Fibroblast of skin of right quadriceps (primary cell): ENCODE measurements at places on chromosomes 7 and 10.

DNA sequence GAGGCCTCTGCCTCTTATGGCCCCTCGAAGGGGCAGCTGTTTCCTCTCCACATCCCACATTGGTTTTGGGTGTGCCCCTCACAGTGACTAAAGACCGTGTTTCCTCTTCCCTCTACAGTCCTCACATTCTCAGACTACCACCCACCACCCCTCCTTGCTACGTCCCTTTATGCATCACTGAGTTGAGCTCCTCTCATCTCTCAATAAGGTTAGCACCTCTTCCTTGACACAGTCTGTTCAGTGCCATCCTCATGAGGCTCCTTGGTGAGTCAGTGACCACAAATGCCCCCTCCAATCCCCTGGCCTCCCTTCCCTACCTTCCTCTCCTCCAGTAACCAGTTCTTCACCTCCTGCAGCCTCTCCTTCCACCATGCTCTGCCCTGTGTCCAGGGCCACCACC lies 239.1 kb upstream of the MYO3A start:
- DNase-seq = no peak

DNA sequence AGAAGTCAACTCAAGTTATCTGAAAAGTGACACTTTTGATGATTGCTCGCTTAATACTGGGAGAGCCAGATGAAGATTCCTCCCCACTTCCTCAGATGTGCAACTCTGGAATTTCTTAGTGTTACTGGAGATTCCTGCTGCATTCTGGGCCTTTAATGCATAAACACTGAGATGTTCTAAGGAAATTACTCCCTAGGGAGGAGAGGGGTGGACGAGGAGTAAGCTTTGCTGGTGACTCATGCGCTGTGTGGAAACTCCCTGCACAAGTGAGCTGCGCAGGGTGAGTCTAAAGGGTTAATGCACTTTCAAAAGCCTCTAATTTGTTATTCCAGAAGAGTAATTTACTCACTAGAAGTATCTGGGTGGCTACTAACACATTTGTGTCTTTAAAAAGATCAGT lies 46.3 kb downstream of the EGFR start:
- peak; percentile 99 for DNase-seq

DNA sequence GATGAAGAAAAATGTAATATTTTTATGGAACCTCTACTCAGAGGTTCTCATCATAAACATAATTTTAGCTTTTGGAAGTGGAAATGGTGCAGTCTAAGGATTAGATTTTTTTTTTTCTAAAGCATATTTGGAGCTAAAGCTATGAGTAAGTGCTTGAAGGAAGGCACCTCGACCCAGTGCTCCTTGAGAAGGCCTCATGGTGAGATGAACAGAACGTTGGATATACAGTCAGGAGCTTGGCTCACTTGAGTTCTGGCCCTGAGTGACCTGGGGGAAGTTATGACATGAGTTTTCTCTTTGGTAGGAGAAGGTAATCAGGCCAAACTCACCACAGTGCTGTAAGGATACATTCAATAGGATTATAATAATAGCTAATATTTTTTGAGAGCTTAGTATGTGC lies 163.3 kb downstream of the JCAD start:
- DNase-seq = no peak

DNA sequence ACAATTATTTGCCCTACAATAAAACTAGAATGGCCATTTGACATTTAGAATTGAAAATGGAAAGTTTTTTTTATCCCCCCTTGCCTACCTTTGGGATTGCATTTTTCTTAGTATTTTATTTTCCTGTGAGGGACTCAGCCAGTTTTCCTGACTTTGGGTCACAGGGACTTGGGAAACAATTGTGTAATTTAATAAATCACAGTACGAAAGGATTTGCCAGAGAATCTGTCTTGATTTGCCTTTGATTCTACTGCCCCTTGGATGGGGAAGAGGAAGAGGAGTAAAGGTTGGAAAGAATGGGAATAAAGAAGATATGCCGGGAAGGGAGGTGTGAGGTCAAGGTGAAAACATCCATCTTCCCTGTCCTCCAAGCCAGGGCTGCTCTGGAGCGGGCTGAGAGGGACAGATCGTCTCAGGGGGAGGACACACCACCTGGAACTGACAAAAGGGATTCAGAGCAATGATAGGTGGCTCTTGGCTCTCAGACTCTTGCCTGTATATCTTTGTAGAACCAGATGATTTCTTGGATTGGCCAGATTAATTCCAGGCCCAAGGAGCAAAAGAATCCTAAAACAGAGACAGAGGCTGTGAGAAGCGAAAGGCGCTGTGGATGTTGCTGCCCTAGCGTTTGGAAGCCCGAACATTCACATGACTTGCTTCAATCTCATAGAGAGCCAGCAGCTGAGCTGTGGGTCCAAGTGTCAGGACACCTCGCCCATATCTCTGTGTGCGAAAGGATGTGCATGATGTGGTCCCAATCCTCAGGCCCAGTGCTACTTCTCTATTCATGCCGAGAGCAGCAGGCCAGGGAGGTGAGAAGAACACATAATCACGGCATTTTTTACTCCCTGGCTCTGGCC lies 50.3 kb upstream of the ZEB1 start:
- no peak for DNase-seq

GRCh38 chr10:80486785-80487420 lies 32.8 kb downstream of the TSPAN14 start:
- DNase-seq = no peak

DNA sequence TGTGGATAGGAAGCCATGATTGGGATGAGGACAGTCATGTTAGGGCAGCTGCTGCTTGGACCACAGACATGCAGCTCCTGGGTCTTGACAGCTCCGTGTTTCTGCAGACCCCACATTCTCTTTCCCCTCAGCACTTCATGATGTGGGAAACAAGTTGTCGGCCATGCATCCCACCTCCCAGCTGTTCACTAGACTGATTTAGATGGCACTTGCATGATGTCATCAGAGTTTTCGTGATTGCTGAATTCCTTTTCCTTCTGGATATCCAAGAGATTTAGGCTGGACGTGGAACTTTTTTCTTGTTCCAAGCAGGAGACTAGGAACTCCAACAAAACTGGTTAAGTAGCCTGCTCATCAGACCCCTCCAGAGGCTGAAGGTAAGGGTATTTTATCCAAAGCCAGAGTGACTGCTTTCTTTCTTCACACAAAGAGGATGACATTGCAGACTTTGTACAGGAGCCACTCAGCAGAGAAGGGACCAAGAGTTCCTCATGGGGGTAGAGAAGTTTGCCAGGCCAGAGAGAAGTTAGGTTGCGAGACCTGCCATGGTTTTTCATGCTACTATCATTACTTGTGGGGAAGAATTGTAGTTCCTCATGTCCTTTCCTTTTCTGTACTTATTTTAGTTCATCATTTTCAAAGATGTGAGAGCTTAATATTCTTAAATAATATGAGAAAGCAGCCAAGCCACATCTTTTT lies 117.7 kb upstream of the GJD4 start:
- DNase-seq = no peak

GRCh38 chr7:107312418-107312817 lies 143.6 kb downstream of the HBP1 start:
- peak; percentile 53 for DNase-seq

- DNase-seq = no peak
Observed at GRCh38 chr10:670990-671389, 18.5 kb downstream of the DIP2C start.

DNA sequence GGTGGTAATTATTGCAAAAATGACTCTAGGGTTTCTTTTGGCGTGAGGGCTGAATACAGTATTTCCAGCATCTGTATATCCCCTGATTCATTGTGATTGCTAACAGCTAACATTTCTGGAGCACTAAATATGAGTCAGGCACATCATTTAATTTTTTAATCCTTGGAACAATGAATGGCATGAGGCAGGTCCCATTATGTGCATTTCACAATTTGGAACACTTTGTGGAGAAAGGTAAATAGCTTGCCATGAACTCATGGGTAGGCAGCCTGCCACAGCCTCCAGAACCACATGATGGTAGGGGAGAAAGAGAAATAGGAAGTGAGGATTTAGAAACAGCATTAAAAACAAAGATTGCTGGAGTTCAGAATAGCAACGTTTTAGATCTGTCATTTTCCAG lies 1.7 kb downstream of the NPTX2 start:
- no peak for DNase-seq

- DNase-seq = peak; percentile 27
Observed at GRCh38 chr10:132422903-132423825, 26.2 kb downstream of the PWWP2B start.

DNA sequence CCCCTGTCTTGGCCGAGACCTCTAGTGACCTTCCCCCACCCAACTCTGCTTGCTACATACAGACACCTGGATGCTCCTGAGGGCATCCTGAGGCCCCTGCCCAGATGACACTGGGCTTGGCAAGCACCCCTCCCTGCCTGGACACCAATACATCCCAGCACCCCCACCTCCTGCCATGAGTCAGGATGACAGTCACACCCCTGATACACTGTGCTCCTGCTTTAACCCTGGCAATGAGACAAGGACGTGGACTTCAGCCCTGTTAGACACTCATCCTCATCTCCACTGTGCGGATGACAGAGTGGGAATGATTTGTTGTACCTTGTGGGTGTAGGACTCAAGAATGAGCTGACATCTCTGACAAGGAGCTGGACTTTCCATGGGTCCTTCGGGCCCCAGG lies 186.3 kb upstream of the ADCY1 start:
- DNase-seq = no peak

DNA sequence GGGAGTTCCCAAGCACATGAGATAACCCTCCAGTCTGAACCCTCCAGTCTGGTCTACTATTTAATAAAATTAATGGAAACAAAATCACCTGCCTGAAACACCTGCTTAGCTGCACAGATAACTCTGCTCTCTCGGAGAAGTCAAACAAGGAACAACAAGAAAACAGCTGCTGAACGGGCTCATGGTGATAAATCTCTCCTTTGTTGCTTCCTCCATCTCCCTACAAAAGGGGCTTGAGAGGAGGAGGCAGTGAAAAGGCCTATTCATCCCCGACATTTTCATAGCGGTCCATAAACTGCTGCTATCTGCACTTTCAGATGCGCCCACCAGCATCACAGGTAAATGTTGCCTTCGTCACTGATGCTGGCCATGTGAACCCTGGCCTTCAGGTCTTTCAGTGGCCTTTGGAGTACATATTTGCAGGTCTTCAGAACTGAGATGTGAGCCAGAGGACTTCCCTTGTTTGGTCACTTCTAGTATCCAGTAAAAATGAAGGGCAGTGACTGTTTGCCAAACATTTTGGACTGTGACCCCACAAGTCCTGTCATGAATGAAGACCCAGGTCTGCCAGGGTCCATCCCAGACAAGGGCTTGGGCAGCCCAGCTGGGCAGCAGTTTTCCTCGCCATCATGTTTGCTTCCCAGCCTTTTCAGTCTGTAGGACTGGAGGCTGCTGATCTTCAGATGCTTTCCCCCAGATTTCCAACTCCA lies 15.9 kb downstream of the FKBP6 start:
- no peak for DNase-seq

GRCh38 chr10:79025199-79025832 lies 43.5 kb upstream of the ZMIZ1 start:
- DNase-seq = no peak

GRCh38 chr7:32042900-32043299 lies 27.3 kb downstream of the PDE1C start:
- no peak for DNase-seq

GRCh38 chr10:73405556-73405955 lies 8.3 kb downstream of the ANXA7 start:
- DNase-seq = no peak

DNA sequence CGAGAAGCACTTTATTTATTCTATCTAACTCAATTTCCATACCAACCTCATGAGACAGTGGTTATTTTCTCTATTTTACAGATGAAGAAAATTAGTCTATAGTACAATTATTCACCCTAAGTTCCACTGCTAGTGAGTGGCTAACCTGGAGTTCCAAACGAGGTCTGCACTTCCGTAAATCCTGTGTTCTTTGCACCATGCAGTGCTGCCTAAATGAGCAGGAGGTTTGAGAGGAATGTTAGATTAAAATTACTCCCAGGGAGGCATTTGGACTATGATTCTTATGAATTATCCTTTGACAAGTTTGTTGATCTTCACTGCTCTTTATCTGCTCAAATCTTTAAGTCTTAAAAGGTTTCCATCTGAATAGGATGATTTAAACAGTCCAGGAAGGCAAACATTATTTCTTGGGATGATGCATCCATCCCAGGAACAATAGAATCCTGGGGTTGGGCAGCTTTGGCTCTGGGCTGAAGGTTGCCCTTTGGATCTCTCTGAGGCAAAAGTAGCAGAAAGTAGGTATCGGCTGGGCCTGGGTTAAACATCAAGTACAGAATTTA lies 400.8 kb downstream of the REEP3 start:
- no peak for DNase-seq

DNA sequence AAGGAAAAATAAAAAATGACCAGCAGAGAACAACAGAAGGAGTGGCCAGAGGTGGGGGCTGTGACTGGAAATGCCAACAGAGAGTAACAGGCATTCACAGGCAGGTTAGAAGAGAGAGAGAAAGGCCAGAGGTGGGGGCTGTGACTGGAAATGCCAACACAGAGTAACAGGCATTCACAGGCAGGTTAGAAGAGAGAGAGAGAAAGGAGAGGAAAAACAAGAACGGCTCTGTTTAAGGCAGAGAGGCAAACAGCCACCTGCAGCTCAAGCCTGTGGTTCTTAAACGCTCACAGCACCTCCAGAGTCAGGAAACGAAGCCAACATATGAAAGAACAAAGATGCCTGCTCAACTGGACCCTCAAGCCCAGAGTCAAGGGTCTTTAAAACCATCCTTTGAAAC lies 39.5 kb upstream of the DGKI start:
- no peak for DNase-seq

DNA sequence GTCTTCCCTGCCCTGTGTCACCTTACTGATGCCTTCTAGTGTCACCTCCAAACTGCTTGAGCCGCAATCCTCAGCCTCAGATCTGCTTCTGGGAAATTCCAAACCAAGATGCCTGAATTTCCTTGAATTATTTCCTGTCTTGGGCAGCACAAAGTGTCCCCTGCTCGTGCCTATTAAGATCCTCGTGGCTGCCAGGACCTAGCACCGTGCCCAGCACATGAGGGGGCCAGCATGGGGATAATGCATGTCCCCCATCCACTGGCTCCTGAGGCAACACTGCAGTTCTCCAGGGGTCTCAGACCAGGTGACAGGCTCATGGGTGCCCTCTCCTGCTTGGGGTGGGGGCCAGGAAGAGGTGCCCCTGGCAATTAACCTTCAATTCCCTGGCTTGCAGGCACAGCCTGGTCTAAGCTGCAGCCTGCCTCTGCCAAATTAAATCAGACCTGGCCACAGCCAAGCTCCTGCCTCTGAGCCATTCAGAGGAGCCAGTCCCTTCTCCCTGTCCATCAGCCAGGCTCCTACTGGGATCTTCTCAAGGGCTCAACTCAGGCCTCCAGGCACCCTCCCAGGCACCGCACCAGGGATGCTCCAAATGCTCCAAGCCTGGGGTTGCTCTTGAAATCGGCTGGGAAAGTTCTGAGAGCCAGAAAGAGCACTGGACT lies 146.6 kb downstream of the SH3PXD2A start:
- no peak for DNase-seq
